Activated T-cell treated with anti-CD3 and anti-CD28 coated beads for 4 hours (primary cell): ENCODE measurements at places on chromosomes 2 and 18.
A peak's percentile ranks its signal among the peaks of the same experiment; 100 is the strongest.

DNA sequence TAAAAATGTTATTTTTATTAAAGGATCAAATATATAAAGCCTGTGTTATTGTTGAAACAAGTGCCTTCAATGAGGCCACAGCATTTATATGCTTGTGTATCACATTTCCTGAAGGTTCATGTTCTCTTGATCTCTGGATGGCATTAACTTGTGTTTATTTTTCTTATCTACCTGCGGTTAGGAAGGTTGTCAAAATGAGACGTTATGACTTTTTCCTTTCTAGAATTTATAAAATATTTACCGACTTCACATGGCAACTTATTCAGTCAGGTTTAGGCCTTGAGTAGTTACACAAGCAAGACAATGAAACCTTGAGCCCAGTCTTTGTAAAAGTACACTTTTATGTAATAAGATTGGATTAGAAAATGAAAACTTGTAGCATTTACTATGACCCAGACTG lies 196.4 kb upstream of the ACVR2A start:
- DNase-seq = no peak

DNA sequence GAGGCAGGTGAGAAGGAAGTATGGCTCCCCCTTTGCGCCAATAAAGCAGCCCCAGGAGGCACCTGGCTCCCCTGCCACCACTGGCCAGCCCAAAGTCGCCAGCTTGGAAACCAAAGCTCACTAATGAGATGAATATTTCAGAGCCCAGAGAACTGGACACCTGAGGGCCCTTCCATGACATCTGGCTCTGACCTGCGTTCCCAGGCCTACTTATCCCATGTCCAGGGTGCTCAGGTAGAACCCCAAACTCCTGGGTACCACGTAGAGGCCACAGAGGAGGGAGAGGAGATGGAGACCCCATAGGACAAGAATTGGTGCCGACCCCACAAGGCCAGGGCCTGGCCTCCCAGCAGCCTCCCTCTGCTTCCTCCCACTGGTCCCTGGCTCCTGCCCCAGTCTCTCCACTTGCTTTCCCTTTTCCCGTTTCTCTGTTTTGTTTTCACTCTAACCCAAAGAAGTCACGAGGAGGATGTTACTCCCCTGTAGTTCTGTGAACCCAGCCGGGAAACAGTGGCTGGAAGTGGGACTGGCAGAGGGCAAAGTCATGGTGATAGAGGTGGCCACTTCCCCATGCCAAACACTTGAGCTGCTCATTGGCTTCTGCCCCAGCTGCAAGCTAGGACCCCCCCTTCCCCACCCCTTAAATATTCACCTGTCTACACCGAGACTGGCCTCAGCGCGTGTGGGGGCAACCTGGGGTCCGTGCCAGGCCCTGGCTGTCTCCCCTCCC lies 820 bp downstream of the TMBIM1 start:
- no peak for DNase-seq

GRCh38 chr2:126878601-126879000 lies 20.1 kb upstream of the TEX51 start:
- DNase-seq = no peak

GRCh38 chr2:105144941-105145300 lies 96.6 kb upstream of the GPR45 start:
- DNase-seq = no peak

GRCh38 chr2:7858624-7859023 lies 823.2 kb upstream of the ID2 start:
- DNase-seq = no peak

DNA sequence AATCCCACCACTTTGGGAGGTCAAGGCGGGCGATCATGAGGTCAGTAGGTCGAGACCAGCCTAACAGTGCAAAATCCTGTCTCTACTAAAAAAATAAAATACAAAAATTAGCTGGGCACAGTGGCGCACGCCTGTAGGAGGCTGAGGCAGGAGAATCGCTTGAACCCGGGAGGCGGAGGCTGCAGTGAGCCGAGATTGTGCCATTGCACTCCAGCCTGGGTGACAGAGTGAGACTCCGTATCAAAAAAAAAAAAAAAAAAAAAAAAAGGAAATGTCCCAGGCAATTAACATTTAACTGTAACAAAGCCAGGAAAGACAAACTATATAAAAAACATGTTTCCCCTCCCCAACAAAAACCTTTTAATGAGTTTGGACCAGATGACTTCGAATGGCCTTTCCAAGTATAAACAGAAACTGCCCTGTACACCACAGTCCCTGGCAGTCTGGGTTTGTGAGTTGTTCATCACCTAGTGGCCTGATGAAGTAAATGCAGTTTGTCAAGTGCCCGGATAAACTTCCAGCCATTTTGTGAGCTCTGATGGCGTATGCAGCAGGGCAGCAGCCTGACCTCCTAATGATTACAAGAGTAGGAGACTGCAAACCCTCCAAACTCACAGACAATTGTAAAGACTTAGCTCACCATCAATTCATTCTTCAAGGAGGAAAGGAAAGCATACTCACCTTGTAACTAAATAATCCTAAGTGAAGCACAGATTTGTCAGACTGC lies 16.6 kb upstream of the PCBP1 start:
- peak; percentile 30 for DNase-seq

- peak; percentile 21 for DNase-seq
Observed at GRCh38 chr2:219509780-219510511, 4.3 kb upstream of the ASIC4 start.

DNA sequence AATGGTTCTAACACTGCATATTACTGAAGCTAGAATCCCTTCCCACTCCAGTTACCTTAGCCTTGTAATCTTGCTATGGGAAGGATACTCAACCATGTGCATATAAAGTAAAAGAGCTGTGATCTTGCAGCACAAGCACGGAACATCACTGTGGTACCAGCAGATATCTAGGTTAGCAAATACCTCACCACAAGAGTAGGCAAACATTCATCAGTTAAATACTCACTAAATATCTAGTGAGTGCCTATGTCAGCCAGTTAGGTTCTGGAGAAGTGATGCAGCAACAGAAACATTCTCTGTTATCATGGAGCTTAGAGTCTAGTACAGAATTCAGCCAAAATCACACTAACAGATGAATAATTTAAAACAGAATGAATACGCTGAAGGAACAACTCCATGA lies 349.6 kb upstream of the UBE2E3 start:
- no peak for DNase-seq

GRCh38 chr2:15284614-15285013 lies 276.5 kb downstream of the NBAS start:
- no peak for DNase-seq

DNA sequence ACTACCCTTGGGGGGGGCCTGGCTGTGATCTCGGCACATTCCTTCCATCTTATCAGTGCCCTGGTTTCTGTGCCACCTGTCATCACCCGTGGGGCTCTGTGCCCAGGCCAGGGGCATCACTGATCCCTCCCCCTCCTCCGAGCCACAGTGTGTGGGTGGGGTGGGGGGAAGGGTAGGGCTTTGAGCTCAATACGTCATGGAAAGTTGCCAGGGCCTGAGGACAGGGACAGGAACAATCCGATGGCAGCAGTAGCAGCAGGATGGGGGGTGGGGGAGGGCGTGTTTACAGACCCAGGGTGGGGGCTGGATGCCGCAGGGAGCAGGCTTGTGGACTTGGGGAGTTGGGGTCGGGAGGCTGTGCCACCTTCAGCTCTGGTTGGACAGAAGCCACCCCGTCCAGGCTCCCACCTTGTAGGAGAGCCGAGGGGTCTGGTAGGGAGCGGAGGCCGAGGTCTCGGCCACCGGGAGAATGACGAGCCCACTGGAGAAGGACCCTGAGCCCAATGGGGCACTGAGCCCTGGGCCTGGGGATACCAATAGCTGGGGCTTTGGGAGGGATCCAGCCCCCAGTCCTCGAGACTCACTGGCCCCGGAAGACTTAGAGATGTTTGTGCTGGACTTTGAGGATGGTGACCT lies 3.5 kb downstream of the SLC4A3 start:
- DNase-seq = no peak

DNA sequence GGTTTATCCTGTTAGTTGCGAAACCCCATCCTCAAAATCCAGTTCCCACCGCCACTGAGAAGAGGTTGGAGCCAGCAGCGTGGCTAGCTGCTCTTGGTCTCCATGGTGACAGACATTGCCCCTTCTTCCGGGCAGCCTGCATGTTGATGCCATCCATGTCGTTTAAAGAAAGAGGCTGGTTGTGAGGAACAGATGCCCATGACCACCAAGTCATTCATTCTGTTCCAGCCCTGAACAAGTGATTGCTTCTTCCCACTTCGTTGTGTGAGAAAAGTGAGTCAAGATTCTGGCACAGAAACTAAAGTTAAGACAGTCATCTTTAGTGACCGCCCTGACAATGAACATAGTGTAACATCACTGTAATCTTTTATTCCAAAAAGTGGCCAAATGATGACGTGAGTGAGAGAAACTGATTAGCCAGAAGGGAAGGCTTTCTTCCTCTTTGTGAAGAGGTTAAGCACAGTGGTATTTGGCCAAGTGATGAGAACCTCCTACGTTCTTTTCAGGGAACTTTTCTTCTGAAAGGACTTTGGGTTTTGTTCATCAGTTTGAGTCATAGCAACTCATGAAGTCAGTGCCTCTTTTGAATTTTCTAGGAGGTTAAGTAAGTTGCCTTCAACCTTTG lies 272.5 kb downstream of the GALR1 start:
- DNase-seq = no peak

- no peak for DNase-seq
Observed at GRCh38 chr2:45691171-45691999, 39.9 kb downstream of the PRKCE start.

DNA sequence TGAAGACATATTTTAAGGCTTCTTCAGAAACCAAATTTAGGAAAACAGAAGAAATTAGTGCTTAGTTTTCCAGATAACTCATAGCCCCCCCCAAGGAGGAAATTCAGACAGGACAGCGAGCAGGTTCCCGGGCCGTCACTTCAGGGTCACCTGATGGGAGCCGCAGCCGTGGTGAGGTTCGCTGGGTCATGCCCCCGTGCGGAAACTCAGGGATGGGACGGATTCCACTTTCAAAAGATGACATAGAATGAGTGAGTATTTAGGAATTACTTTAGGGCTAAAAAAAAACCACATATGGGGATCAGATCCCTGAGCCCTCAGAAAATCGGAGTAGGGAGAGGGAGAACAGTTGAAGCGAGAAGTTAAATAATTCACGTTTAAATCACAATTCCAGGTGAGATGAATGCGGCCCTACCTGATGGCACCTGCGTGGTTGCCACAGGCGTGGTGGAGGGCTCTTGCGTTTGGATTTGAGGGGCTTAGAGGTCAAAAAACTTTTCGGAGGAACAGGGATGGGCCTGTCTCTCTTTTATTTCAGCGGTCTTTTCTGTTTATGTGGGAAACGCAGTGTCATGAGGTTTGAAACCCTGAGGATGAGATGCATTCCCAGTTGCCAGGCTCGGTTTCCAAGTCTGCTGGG lies 114.4 kb downstream of the NFATC1 start:
- no peak for DNase-seq

- no peak for DNase-seq
Observed at GRCh38 chr2:32274289-32274688, 3.4 kb upstream of the YIPF4 start.

DNA sequence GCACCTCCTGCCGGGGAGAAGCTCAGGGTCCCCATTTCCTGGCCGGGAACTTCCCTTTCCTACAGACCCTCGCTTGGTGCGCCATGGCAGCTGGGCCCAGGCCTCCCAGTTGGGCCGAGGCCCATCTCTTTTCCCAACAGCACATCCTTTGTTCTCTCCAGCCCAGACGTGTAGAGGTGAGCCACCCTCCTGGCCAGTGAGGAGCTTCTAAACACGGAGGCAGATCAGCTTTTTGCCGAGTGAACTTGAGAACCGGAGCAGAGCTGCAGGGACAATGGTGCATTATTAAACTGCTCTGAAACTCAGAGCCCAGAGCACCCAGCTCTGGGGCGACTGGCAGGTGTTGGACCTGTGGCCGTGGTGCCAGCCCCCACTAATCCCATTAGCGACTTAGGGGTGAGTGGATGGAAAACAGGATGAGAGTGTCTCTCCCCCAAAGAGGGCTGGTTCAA lies 25.4 kb downstream of the SH3BP4 start:
- DNase-seq = no peak

- no peak for DNase-seq
Observed at GRCh38 chr2:148721520-148721931, 77.0 kb downstream of the EPC2 start.

DNA sequence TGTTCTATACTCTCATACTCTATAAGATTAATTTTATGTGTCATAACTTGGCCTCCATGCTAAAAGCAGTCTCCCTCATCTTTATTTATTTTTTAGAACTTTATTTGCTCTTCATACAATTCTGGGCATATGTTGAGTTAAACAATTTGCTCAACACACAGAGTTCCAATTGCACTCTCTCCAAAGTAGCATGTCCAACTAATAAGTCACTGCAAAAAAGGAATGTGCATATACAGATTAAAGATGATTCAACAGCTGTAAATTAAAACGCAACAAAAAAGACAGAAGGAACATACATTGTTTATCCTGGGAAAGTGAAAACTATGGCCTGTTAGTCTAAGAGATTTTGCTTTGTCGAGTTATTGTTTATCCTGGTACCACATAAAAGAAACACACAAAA lies 277.7 kb upstream of the ACVR2A start:
- no peak for DNase-seq

DNA sequence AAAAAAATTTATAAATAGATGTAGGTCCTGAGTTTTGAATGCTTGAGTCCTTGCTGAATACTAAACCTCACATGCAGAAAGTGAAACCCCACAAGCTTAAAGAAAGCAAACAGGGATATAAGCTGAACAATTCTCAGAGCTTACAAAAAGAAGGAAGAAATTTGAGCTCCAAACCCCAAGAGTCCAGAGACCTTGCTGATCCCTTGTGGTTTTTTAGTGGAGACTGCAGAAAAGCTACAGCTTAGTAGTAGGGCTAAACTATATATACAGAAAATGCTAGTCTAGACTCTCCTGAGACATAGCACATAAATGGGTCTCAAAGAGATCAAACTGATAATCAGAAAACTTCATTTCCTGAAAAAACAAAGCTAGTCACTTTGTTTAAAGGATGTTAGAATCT lies 1548.1 kb upstream of the ZEB2 start:
- no peak for DNase-seq
